Lung (tissue), 17 donors: ENCODE measurements at places on chromosomes 6 and 20.
A peak's percentile ranks its signal among the peaks of the same experiment; 100 is the strongest.

DNA sequence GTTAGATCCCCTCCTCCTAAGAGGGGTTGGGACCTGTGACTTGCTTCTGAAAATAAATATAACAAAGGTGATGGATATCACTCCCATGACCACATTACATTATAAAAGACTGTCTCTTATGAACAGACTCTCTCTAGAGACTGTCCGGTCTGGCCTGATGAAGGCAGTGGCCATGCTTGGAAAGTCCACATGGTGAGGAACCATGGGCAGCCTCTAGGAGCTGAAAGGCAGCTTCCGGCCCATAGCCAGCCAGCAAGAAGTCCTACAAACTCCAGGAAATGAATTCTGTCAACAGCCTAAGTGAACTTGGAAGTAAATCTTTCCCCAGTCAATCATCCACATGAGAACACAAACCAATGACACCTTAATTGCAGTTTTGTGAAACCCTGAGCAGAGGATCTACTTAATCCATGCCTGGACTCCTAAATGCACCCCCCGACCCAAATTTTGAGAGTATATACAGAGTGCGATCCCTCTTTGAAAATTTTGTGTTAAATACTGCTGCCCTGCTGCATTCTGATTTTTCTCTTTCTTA is 2.2 kb upstream of the POPDC3 start:
- no peak for DNase-seq

GRCh38 chr6:79115553-79116182 is 37.6 kb upstream of the PHIP start:
- no peak for DNase-seq

DNA sequence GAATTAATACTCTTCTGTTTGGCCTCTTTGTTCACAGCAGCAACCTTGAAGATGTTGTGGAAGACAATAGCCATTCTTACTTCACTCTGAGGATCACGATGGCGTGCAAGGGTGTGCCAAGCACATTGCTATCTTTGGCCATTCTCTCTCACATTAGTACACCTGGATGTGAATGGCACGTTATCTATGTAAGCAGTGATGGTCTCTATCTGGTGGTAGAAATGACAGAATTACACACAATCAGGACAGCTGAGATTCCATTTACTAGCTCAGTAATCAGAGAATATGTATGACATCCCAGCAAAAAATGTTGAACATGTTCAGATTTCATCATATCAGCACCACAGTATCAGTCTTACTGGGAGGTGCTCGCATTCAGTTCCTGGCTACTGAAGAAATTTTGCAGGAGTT is 116.2 kb downstream of the LCA5 start:
- no peak for DNase-seq

GRCh38 chr6:50791900-50792508 is 26.7 kb upstream of the TFAP2B start:
- DNase-seq, result peak; percentile 72

GRCh38 chr6:53014063-53014462 is 19.0 kb upstream of the GSTA4 start:
- no peak for DNase-seq

GRCh38 chr6:86859513-86859912 is 77.8 kb upstream of the HTR1E start:
- DNase-seq, result no peak

GRCh38 chr20:12315652-12316051 is 398.0 kb downstream of the BTBD3 start:
- no peak for DNase-seq

DNA sequence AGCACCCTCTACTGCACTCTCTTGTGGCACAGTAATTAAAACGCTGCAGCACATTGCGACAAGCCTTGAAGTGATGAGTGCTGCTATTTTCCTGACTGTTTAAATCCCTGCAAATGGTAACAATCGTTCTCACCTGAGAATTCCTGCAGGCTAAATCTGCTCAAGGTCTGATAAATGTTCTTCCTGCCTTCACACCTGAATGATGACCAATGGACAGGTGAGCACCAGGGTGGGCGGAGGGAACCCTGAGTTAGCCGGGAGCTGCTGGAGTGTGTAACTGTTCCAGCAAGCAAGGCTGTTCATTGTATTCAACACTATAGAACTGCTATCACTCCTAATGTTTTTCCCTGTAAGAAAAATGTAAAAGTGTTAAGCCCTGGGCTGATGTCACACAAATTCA is 4.0 kb downstream of the DACT2 start:
- no peak for DNase-seq

- no peak for DNase-seq
These were observed 51.2 kb downstream of the YTHDF1 start for GRCh38 chr20:63164484-63165355.

DNA sequence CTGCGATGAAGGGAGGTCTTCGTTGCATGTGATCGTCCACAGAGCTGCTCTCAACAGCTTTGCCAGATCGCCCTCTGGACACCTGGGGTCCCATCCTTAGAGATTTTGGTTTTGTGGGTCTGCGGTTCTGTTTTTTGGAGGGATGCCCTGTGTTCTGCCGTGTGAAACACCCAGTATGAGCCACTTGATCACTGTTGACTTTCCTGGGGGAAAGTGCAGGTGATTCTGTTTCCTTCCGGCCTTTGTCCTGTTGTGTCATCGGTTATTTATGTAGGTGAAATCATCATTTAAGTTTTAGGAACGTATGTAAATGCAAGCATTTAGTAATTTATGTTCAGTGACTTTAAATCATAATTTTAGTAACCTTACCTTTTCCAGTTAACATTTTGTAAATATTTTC is 56.4 kb upstream of the SLC22A1 start:
- DNase-seq, result no peak

- DNase-seq, result no peak
These were observed 85.2 kb downstream of the ANKS1A start for GRCh38 chr6:34974249-34974642.

DNA sequence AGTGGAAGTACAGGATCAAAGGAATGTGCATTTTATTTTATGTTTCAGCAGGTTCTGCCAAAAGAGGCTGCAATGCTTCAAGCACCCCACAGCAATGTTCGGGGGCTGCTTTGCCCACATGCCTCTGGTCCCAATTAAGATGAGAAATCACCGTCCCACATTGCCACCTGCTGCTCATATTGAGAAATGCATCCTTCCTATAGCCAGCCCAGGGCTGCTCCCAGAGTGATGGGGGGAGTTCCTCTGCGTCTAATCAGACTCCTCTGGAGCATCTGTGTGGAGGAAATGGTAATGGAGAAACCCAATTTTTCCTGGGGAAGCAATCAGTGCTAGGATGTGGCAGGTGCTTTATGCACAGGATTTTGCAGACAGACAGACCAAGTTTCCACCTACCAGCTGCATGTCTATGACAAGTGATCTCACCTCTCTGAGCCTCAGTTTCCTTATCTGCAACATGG is 33.7 kb downstream of the PTGIS start:
- peak; percentile 63 for DNase-seq

GRCh38 chr6:39362487-39362865 is 40.0 kb upstream of the KCNK16 start:
- peak; percentile 53 for DNase-seq

GRCh38 chr20:40335901-40336351 is 353.1 kb downstream of the MAFB start:
- peak; percentile 82 for DNase-seq

- DNase-seq, result no peak
These were observed 5.7 kb downstream of the OSBPL2 start for GRCh38 chr20:62243906-62244515.

- no peak for DNase-seq
These were observed 42.4 kb downstream of the TXLNB start for GRCh38 chr6:139249395-139249794.

GRCh38 chr6:63572747-63573075 is 431 bp downstream of the LOC128125822 start:
- DNase-seq, result no peak

GRCh38 chr20:63223121-63223825 is 7.3 kb upstream of the YTHDF1 start:
- DNase-seq, result no peak

GRCh38 chr20:51335329-51335841 is 207.1 kb downstream of the NFATC2 start:
- no peak for DNase-seq
